NCI-H748 treated with DMSO at 0.1 percent for 48 hours (cell line): ENCODE measurements at places on chromosomes 11 and 22.

- no peak for DNase-seq
Measured at GRCh38 chr11:11163669-11164333, 189.2 kb downstream of the CSNK2A3 start.

GRCh38 chr22:28379075-28379779, 300.4 kb downstream of the TTC28 start:
- DNase-seq: no peak

DNA sequence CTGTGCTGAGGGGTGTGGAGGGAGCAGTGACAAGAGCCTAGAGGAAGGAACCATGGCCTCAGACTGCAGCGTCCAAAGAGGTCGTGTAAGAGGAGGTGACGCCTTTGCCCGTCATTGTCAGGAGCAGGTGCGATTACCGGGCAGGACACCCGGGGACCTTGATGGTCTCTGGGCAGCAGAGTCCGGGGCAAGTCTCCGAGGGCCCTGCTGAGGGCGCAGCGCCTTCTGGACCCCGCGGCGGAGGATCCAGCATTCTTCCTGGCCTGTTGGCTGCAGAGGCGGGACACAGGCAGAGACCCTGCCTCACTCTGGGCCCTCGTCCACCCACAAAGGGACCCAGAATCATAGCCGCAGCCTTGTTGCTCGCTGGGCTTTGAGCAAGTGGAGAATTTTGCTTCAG, 1168.8 kb downstream of the BRD1 start:
- DNase-seq: no peak

GRCh38 chr11:58649623-58650022, 27.2 kb downstream of the CNTF start:
- DNase-seq: no peak

GRCh38 chr11:35295751-35296150, 123.6 kb downstream of the SLC1A2 start:
- no peak for DNase-seq

DNA sequence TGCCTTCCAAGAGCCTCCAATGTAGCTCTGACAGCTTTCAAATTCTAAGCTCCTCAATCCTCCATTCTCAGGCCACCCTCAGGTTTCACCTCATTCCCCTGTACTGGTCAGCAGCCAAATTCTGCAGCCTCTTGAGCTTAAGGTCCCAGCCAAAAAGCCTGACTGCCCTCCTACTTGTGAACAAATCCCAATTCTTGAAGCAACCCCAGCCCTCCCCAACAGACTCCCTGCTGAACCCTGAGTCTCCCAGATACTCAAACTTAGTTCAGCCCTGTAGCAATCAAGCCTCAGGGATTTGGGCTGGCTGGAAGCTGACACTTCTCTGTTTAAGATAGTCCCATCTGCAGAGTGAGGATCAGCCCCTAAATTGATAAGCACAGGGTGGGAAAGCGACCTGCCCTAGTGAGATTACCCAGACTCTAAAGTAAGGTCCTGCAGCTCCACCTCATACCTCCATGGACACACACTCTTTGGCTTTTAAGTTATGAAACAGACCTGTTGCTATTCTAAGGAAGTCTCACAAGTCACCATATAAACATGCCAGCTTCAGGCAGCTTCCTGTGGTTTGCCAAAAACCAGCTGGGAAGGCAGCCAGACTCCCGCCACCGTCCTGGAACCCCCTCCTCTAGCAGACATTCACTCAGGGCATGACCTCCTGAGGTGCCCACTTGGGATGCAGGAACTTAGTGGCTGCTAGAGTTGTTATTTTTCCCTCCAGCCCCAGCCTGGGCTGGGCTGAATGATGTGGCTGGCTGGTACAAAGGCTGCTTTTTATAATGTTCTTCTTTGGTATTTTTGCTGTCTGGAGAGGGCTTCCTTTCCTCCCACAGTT, 82.5 kb upstream of the PICALM start:
- DNase-seq: no peak

- no peak for DNase-seq
Measured at GRCh38 chr11:77505956-77506355, 32.1 kb upstream of the PAK1 start.

DNA sequence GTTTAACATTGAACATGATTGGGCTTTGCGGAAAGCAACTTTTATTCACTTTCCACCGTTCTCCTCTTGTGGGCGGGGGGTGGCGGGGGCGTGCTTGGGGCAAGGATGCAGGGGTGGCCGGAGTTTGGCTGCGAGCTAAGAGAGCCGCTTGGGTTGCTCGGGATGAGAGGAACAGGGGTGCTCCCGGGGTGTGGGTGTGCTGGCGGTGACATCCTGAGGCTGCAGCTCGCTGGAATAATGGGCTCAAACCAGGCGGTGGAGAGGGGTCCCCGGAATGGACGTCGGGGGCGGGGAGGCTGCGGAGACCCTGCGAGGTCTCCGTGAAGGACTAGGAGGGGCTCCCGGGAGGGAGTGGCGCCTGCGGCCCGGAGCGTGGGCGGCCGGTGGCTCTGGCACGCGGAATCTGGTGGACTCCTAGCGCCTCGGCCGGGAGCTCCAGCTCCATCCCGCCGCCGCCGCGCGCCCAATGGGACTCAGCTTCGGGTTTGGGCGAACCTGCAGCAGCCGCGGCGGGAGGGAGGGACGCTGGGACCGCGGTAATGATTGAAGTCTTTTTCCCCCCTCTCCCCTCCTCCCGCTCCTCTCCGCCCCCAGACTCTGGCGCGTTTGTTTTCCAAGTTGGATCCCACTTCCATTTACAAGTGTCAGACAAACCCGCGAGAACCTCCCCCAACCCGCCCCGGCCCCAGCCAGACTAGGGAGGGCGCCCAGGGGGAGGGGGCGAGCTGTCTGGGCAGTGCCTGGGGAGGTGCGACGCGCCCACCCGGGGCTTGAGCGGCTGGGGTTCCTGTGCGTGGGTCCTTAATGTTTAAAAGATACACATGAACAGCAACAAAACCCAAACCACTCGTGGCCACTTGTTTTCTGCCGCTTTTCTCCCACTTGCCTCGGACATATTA, 2.0 kb downstream of the FAT3 start:
- DNase-seq: no peak

- DNase-seq: no peak
Measured at GRCh38 chr11:107856981-107857517, 1.5 kb downstream of the SLC35F2 start.

DNA sequence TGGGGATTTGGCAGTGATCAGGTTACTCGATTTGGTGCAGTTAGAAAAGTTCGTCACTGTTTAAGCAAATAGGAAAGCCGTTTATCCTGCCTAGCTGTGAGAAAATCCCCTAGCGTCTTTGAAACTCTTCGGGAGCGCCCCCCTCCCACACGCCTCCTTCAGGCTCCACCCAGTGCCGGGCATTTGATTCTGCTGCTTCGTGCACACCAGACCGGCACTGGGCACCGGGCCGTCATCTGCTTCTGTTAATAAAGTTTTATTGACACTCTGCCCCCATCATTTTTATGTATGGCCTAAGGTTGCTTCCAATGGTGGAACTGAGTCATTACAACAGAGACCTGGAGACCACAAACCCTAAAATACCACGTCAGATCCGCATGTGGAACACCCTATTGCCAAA, 50.9 kb downstream of the IGF2 start:
- no peak for DNase-seq

GRCh38 chr11:2518983-2519340, 74.2 kb downstream of the KCNQ1 start:
- DNase-seq: no peak

- DNase-seq: no peak
Measured at GRCh38 chr11:727281-727701, 20.0 kb upstream of the TALDO1 start.

DNA sequence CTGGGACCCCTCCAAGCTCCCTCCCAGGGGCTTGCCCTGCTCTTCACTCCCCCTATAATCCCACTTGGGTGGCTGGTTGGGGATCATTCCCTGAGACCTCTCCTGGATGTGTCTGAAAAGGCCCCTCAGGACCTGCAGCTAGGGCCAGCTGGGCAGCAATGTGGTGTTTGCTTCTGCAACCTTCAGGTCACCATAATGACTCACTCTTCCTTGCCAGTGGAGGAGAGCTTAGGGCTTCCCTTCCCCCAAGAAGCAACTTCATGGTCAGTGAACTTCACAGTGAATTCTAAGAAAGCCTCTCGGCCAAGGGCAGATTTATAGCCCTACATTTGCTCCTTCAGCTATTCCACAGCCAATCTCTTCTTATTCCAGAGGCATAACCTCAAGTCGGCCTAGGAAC, 45.1 kb upstream of the TSPAN18 start:
- no peak for DNase-seq

DNA sequence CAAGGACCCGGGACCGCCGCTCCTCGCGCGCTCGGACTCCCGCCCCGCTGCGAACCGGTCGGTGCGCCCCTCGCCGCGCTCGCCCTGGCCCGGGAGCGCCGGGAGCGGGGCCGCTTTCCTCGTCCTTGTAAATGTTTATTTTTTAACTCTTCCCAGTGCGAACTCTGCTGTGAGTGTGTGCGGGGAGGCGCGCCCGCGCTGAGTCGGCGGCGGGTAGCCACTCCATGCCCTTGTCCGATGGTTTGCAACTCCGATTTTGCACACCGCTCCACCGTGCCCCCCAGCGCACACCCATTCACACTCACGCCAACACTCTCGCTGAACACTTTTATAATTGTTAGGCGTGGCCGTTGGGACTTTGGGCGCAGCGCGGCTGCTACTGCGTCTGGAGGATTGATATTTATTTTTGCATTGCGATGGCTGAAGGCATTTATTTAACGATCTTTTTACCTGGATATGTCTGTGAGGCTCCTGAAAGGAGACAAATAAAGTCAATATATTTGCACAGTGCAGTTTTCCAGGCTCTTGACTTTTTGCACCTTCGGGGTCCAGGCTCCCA, 1.0 kb downstream of the C11orf96 start:
- no peak for DNase-seq

DNA sequence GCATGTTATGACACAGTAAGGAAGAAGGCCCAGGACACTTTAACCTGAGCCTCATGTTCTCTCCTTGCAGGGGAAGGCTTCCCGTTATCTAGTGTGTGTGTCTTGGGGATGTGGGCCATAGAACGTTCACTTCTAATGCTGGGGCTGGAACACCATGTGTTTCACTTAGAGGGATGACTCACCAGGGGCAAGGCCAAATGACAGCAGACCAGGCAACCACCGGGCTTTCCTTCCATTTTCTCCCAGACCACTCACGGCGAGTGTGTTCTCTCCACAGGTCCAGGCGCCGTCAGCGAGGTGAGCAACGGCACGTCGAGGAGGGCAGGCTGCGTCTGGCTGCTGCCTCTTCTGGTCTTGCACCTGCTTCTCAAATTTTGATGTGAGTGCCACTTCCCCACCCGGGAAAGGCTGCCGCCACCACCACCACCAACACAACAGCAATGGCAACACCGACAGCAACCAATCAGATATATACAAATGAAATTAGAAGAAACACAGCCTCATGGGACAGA, 964.4 kb downstream of the NTM start:
- no peak for DNase-seq

- DNase-seq: no peak
Measured at GRCh38 chr22:31085928-31086327, 4.8 kb downstream of the SMTN start.

- no peak for DNase-seq
Measured at GRCh38 chr22:39458444-39459083, 1.8 kb downstream of the MGAT3 start.

- no peak for DNase-seq
Measured at GRCh38 chr11:47991894-47992293, 11.5 kb downstream of the PTPRJ start.

DNA sequence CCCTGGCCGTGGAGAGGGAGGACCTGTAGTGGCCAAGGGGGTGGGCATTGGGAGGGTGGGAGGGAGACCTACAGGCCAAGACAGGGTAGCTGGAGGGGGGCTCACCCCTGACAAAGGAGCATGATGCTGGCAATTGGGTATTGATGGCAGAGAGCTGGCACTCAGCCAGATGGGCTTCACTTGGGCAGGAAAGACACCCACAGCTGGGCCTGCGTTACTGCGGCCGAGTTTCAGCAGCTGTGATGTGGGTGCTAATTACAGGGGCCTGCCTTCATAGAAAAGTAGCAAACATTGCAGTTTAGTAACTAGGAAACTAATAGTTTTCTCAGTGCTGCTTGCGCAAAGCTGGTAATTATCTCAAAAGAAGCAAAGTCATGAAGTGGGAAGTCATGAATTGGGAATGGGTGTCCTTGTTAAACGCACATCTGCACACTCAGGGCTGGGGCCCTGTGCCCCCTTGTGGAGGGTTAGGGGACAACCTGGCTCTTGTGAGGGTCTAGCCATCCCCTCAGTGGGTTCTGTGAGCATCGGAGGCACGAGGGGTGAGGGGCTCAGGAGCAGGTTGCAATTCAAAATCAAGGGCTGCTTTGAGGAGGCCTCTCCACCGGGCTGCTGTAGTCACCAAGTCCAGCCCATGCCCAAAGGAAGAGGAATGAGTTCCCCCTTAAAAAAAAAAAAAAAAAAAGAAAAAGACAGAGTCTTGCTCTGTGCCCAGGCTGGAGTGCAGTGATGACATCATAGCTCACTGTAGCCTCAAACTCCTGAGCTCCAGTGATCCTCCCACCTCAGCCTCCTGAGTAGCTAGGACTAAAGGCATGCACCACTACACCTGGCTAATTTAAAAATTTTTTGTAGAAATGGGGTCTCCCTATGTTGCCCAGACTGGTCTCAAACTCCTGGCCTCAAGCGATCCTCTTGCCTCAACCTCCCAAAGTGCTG, 24.4 kb upstream of the TXNRD2 start:
- no peak for DNase-seq

DNA sequence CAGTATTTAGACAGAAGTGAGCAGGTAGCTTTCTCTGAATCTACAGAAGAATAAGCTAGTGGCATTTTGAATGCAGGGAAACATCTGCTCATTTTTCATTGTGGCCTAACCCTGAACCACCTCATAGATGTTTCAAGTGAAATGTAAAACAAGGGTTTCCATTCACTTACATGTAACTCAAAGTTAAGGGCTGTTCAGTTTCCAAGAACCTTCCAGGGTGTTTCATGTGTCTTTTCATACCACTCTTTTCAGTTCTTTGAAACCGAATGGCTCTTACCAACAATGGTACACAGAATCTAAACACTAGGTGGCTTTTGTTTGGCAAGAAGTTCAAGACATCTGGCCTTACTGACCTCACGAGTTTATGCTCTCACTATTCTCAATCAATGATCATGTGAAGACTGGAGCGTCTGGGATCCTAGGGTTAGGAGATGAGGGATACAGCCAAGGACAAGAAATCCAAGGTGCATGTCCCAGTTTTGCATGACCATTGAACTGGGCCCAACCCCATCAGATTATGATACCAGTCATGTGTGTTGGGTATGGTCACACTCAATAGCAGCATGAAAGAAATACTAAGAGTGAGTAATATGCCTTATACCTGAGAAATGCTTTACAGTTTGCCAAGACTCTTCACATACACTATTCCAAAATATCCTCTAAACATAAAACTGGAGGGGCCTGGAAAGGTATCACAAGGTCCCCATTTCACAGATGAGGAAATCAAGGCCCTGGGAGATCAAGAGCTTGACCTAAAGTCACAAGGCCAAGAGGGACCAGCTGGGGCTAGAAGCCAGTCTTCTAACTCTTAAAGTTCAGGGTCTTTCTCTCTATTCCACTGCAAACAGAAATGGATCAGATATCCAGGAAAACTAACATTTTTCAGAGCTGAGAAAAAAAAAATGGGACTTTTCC, 92.7 kb downstream of the ETS1 start:
- no peak for DNase-seq

GRCh38 chr11:73034777-73035176, 107.3 kb downstream of the FCHSD2 start:
- DNase-seq: no peak

- no peak for DNase-seq
Measured at GRCh38 chr11:34052608-34053160, 1.2 kb downstream of the CAPRIN1 start.

- DNase-seq: no peak
Measured at GRCh38 chr11:95289378-95290101, 58.5 kb upstream of the SESN3 start.

- DNase-seq: peak; percentile 30
Measured at GRCh38 chr11:113568566-113568965, 93.4 kb upstream of the DRD2 start.

GRCh38 chr11:119310682-119311052, 6.3 kb downstream of the MCAM start:
- no peak for DNase-seq
